Effector CD8-positive, alpha-beta T cell (primary cell): ENCODE measurements at places on chromosomes 1 and 21.

DNA sequence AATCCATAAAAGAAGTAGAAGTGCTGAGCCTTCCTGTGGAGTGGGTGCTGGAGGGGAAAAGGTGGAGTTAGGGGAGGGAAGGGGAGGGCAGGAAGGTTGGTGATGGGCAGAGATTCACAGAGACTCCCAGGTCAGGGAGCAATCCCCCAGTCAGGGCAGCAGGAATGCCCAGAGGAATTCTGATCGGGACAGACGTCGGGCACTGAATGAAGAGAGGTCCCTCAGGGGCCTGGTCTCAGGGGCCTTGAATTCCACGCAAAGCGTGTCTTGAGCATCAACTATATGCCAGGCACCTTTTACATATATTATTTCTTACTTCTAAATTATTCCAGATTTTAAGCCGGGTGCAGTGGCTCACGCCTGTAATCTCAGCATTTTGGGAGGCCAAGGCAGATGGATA lies 7.2 kb upstream of the PADI1 start:
- no peak for DNase-seq

- no peak for DNase-seq
Observed at GRCh38 chr1:63063367-63063766, 259.0 kb upstream of the FOXD3 start.

DNA sequence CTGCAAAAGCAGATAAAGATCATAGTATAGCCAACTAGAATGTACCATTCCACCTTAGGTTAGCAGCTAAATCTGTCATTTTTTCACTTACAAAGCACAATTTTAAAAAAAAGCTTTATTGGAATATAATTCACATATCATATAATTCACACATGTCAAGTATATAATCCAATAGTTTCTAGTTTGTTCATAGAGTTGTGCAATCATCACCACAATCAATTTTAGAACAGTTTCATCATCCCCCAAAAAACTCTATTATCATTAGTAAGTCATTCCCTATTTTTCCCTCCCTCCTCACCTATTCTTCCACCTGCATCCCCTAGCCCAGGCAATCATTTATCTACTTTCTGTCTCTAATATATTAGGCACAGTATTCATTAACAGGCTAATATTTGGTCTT lies 32.0 kb upstream of the INSL5 start:
- no peak for DNase-seq

GRCh38 chr1:112296908-112297307 lies 99.1 kb upstream of the CTTNBP2NL start:
- no peak for DNase-seq

DNA sequence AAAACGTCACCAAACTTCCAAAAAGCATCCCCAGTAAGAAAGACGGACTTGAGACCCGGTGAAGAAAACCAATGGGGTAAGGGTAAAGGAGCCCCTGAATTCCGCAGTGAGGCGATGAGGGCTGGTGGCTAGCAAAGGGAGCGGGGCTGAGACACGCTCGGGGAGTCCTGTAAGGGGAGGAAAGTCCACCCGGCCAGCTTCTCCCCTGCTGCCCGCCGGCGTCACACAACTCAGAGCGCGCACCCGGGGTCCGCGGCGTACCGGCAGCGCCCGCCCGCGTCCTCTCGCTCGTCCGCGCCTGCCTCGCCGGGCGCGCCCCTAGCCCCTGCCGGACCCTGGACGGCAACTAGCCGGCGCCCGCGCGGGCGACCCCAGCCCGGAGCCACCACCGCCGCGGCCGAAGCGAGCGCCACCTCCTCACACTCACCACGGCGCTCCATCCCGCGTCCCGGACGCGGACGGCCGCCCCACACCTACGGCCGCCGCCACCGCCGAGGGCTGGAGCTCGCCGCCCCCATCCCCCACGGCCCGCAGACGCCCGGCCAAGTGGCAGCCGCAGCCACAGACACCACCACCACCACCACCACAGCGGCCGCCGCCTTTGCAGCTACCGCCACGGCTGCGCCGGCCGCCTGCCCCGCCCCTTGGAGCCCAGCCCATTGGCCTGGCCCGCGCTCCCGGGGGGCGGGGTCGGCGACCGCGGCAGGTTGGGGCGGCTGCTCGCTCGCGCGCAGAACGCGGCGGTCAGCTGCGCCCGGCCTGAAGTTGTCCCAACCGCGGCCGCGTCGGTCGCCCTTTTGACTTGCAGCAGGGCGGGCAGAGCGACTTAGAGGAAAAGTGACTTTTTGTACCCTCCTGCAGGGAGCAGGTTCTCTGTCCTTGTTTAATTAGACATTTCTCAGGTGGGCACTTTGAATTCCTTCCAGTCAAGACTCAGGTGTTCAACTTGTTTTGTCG lies 10.0 kb upstream of the ARHGAP29 start:
- no peak for DNase-seq

DNA sequence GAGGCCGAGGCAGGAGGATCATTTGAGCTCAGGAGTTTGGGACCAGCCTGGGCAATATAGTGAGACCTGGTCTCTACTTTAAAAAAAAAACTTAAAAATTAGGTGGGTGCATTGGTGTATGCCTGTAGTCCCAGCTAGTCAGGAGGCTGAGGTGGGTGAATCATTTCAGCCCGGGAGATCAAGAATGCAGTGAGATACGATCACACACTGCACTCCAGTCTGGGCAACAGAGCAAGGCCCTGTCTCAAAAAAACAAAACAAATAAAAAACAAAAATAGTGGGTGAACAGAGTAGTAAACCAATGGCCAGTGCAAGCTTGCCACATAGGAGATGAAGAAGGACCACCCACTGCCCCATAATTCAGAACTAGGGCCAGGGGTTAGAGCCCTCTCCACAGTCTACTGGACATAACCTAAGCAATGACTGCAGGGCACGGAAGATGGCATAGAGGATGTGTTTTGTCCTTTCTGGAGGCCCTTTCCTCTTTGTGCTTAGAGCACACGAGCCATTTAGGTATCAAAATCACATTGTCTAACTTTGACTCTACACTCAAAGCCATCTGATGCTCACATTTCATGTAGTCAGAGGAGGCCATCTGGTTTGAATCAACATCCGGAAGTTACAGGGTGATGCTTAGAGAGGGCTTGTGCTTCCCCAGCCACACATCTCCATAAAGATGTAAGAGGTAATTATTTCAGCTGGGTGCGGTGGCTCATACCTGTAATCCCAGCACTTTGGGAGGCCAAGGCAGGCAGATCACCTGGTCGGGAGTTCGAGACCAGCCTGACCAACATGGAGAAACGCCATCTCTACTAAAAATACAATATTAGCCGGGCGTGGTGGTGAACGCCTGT lies 12.6 kb downstream of the CD2 start:
- no peak for DNase-seq

DNA sequence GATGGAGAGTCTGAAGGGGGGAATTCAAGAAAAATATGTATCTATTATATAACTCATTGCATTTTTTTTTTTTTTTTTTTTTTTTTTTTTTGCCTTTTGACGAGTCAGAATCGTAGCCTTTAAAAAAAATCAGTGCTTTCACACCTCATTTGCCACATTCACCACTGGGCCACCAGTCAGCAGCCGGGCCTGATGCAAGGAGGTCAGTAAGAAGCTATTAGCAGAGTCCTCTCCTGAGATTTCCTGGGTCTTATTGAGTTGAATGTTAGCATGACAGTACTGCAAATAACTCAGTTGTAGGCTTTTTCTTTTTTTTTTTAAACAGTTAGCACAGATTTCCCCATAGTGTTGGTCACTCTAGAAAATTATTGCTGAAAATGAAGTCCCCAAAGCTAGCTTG lies 139.8 kb downstream of the SPATA17 start:
- no peak for DNase-seq

DNA sequence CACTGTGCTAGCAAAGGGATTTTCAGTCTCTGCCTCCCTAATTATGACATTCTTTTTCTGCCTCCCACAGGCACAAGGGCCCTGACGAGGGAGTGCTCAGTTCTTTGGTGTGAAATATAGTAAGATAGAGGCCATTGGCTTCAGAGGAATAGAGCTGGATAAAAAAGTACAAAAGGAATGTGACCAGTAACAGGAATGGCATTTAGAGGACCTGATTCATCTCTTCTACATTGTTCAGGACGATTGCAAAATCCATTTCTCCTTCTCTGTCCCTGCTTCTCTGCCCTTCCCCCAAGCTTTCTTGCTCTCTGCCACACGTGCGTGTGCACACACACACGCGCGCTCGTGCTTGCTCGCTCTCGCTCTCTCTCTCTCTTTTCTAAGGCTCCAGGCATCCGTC lies 668.2 kb downstream of the KIF26B start:
- DNase-seq, result no peak
